Tibial nerve (tissue), 4 donors: ENCODE measurements at places on chromosomes 3 and 15. TPM values are rescaled to one million over a fixed set of nuclear protein-coding genes. Genes with fewer than 3 reads are reported as not detected.

- H3K4me1 ChIP-seq: no peaks in the 10 kb centered on the region
- DNase-seq: no peak
- H3K4me3 ChIP-seq: no peak overlapping the region
- H3K27ac ChIP-seq: no peak overlapping the region
- H3K36me3 ChIP-seq: no peaks in the 10 kb centered on the region
Observed at GRCh38 chr3:60603860-60604259, 647.4 kb downstream of the FHIT start.

GRCh38 chr3:146166826-146167225 is 5.8 kb upstream of the PLOD2 start:
- no peak overlapping the region for H3K4me3 ChIP-seq
- peaks cover 26% of the 10 kb centered on the region for H3K4me1 ChIP-seq
- H3K27ac ChIP-seq: peak overlapping the region; percentile 34

GRCh38 chr3:130395916-130396315 is 50.4 kb downstream of the COL6A5 start:
- no peaks in the 10 kb centered on the region for H3K4me1 ChIP-seq
- no peak overlapping the region for H3K27ac ChIP-seq
- H3K4me3 ChIP-seq: no peak overlapping the region
- H3K27me3 ChIP-seq: no peaks in the 10 kb centered on the region
- DNase-seq: no peak

DNA sequence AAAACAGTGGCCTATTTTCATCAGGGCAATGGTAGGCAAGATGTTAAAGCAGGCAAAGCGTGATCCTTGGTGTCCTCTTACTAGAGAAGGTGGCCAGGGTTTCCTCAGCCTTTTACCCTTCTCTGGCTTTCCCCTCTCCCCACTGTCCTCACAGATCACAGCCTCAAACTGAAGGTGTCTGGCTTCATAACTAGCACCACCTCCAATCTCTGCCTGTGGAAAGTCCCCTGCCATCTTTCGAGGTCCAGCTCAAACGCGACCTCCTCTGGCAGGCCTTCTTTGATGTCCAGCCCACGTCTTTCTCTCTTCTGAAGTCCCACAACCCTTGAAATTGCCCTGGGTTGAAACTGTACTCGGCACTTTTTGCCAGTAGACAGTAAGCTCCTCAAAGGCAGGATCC is 35.9 kb downstream of the CYP19A1 start:
- no peaks in the 10 kb centered on the region for H3K27me3 ChIP-seq
- DNase-seq: no peak
- no peak overlapping the region for H3K27ac ChIP-seq
- H3K4me1 ChIP-seq: no peaks in the 10 kb centered on the region
- no peaks in the 10 kb centered on the region for H3K36me3 ChIP-seq

- no peaks in the 10 kb centered on the region for H3K27me3 ChIP-seq
- no peaks in the 10 kb centered on the region for H3K36me3 ChIP-seq
- no peak overlapping the region for H3K4me3 ChIP-seq
- no peaks in the 10 kb centered on the region for H3K4me1 ChIP-seq
- no peak overlapping the region for H3K27ac ChIP-seq
Observed at GRCh38 chr3:170044795-170045244, 7.0 kb downstream of the GPR160 start.

GRCh38 chr15:45794304-45794703 is 159.5 kb downstream of the SQOR start:
- H3K4me1 ChIP-seq: no peaks in the 10 kb centered on the region
- H3K4me3 ChIP-seq: no peak overlapping the region
- H3K36me3 ChIP-seq: no peaks in the 10 kb centered on the region
- H3K27me3 ChIP-seq: peaks cover 4% of the 10 kb centered on the region

DNA sequence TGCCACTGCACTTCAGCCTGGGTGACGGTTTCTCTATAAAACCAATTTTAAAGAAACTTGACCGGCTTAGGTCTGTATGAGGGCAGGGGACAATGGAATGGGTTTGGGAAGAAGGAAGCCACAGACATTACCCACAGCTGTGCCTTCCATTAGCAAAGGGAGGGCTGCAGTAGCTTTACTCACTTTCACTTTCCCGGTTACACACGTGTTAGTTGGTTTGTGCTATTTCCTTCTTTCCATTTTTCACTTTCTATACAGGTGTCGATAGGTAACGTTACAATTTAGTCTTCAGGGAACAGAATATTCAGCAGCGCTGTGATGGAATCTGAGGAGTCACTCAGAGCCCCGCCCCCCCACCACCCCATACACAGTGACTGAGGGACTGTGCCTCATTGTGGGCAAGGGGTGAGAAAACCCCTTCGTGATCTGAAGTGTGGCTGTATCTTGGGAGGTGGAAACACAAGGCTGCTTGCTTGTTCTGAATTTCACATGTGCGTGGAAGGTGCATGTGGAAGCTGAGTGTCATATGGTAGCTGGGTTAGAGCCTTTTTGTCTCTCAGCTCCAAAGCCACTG is 44.8 kb upstream of the RPL32 start:
- no peaks in the 10 kb centered on the region for H3K36me3 ChIP-seq
- no peak overlapping the region for H3K4me3 ChIP-seq
- no peak for DNase-seq
- H3K27me3 ChIP-seq: no peaks in the 10 kb centered on the region
- no peak overlapping the region for H3K27ac ChIP-seq
- H3K4me1 ChIP-seq: no peaks in the 10 kb centered on the region

DNA sequence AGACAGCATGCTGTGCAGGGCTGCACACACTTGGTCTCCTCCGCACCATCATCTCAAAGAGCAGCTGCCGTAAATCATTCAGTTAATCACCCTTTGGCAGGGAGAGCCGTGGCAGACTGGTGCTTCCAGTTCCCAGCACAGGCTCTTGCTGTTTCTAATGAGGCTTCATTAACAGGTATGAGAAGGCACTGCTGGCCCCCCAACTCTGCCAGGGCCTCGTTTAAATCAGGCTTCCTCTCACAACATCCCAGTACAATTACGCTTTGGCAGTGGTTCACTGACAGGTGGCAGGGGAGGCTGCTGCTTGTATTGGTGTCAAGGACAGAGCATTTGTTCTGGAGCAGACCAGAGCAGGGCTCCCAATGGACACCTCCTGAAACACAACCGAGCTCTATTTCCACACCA is 77.1 kb downstream of the BFSP2 start:
- no peak overlapping the region for H3K4me3 ChIP-seq
- H3K4me1 ChIP-seq: no peaks in the 10 kb centered on the region
- no peaks in the 10 kb centered on the region for H3K36me3 ChIP-seq
- no peak for DNase-seq
- H3K27ac ChIP-seq: peak overlapping the region; percentile 5

DNA sequence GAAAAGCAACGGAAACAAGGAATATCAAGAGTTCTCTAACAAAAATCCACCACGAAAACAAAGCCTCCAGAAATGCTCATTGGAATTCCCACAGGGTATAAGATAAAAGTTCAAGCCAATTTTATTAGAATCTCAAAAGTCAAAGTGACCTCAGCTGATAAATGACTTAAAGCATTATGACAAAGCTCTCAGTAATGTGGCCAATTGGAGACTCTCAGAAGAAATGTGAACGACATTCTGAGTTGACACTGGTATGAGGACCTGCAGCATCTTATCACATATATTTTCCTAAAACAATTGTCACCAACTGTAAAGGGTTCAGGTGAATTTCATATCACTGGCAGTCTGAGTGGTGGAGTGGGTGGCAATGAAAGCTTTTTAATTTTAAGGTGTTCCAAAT is 199.1 kb downstream of the FOXP1 start:
- DNase-seq: no peak
- H3K36me3 ChIP-seq: no peaks in the 10 kb centered on the region
- H3K4me3 ChIP-seq: no peak overlapping the region
- no peaks in the 10 kb centered on the region for H3K4me1 ChIP-seq

DNA sequence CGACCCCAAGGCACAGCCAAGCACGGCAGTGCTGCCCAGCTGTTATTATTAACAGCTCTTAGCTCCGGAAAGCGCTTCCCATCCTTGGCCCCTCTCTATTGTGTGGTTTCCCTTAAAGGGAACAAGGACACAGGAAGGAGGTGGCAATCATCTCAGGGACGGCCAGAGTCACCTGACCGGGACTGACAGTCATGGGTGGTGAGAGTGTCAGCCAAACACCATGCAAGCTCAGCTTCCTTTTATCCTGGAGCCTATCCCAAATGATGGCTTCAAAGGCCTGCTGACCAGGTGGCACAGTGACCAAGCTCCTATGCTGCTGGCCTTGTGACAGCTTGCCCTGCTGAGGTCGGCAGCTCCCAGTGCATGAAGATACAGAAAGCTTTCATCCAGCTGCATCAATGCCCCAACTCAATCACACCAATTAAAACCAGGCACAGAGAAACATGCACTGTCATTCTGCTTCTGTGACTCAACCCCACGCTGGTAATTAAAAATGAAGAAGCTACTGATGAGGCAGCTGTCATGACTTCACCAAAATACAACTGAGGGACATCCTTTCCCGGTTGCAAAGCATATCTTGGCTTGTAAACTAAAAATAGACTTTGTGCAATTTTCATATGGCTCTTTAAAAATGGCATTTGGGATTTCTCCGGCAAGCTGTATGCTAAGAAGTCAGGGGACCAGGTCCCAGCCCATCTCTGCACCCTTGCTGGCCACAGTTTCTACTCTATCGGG is 34.0 kb downstream of the PCSK6 start:
- no peak overlapping the region for H3K27ac ChIP-seq
- H3K36me3 ChIP-seq: no peaks in the 10 kb centered on the region
- DNase-seq: no peak

GRCh38 chr15:88744548-88745020 is 58.7 kb upstream of the ACAN start:
- no peak overlapping the region for H3K4me3 ChIP-seq
- DNase-seq: no peak
- no peaks in the 10 kb centered on the region for H3K4me1 ChIP-seq
- H3K36me3 ChIP-seq: no peaks in the 10 kb centered on the region

- DNase-seq: no peak
- no peaks in the 10 kb centered on the region for H3K27me3 ChIP-seq
- H3K27ac ChIP-seq: no peak overlapping the region
- H3K4me1 ChIP-seq: no peaks in the 10 kb centered on the region
- no peaks in the 10 kb centered on the region for H3K36me3 ChIP-seq
- no peak overlapping the region for H3K4me3 ChIP-seq
Observed at GRCh38 chr3:195847055-195847950, 35.6 kb upstream of the MUC4 start.

GRCh38 chr15:45393851-45394250 is 15.5 kb upstream of the GATM start:
- H3K4me1 ChIP-seq: peaks cover 20% of the 10 kb centered on the region
- H3K4me3 ChIP-seq: no peak overlapping the region
- no peak overlapping the region for H3K27ac ChIP-seq
- no peak for DNase-seq
- no peaks in the 10 kb centered on the region for H3K27me3 ChIP-seq

P3H2 gene
- total RNA-seq: 2.7 TPM

SPTSSB gene
- total RNA-seq: not detected

UQCC5 gene
- 23.9 TPM for total RNA-seq

SNURF gene
- total RNA-seq: 3.5 TPM

LSAMP gene
- total RNA-seq: 3.6 TPM

SPINT1 gene
- total RNA-seq: 2.9 TPM

DPH3 gene
- 11.4 TPM for total RNA-seq

ACOX2 gene
- total RNA-seq: 43.1 TPM

C3orf22 gene
- total RNA-seq: not detected
